Progenitor cell of endocrine pancreas (in vitro differentiated cells): ENCODE measurements at places on chromosomes 12 and 14. TPM values are rescaled to one million over a fixed set of nuclear protein-coding genes. Genes with fewer than 3 reads are reported as not detected.

GRCh38 chr14:39247256-39247655 is 13.5 kb downstream of the MIA2 start:
- no peaks in the 10 kb centered on the region for H3K27me3 ChIP-seq
- H3K4me3 ChIP-seq, result no peak overlapping the region
- no peaks in the 10 kb centered on the region for H3K36me3 ChIP-seq
- H3K27ac ChIP-seq, result no peak overlapping the region
- no peaks in the 10 kb centered on the region for H3K4me1 ChIP-seq

DNA sequence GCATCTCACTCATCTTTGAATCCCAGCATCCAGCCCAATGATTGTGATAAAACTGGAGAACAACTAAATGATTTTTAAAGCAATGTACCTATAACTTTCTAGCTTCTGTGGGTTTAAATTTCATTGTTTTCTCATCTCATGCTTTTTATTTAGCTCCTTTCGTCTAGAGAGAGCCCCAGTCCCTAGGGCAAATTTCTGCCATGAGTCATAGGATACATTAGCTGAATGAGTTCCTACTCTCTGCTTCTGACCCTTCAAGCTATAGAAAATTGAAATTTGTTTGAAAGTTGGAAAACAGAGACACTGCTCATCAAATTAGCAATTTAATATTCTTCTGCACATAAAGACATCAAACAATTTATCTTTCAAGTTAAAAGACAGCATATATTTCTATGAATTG is 113.9 kb downstream of the KIF21A start:
- no peak overlapping the region for H3K4me3 ChIP-seq
- no peak overlapping the region for H3K27ac ChIP-seq
- peaks cover 1% of the 10 kb centered on the region for H3K4me1 ChIP-seq

- H3K27me3 ChIP-seq, result peaks cover 2% of the 10 kb centered on the region
- H3K4me3 ChIP-seq, result no peak overlapping the region
- H3K4me1 ChIP-seq, result peaks cover 1% of the 10 kb centered on the region
These were observed 370.4 kb downstream of the NPAS3 start for GRCh38 chr14:33309106-33309505.

- H3K36me3 ChIP-seq, result no peaks in the 10 kb centered on the region
- no peak for DNase-seq
- H3K4me3 ChIP-seq, result no peak overlapping the region
- H3K27me3 ChIP-seq, result peaks cover 7% of the 10 kb centered on the region
- H3K4me1 ChIP-seq, result no peaks in the 10 kb centered on the region
These were observed 192.2 kb upstream of the ARHGAP5 start for GRCh38 chr14:31884776-31885379.

DNA sequence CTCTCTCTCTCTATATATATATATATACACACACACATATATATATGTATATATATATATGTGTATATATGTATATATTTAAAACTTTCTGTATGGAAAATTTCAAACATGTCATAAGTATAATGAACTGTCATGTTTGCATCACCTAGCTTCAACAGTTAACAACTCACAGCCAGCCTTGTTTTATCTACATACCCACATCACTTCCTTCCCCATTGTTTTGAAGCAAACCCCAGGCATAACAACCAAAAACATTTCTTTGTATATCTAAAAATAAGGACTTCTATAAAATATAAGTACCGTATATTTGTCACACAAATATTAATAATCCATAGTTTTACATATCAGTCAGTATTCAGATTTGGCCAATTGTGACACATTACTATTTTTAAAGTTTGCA is 57.4 kb downstream of the PAPOLA start:
- no peaks in the 10 kb centered on the region for H3K27me3 ChIP-seq
- H3K4me3 ChIP-seq, result no peak overlapping the region
- H3K36me3 ChIP-seq, result peaks cover 22% of the 10 kb centered on the region
- peaks cover 2% of the 10 kb centered on the region for H3K4me1 ChIP-seq

DNA sequence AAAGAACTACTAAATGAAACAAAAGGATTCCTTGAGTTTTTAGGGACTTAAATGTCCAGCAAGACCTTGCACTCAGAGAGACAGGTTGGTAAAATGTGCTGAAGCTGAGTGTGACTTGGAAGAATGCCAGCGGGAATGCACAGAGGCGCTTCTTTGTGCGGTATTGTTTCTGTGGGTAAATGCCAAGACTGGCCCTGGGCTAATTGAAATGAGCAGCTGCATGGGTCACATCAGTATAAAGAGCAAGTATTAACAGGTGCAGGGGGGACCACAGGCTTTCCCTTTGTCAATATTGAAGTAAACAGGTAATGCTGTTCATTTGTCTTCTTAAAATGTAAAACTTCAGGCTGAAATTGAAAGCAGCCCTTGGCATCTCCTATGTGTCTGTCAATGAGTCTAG is 74.3 kb downstream of the LMO3 start:
- peak overlapping the region; percentile 63 for H3K27ac ChIP-seq
- no peak for DNase-seq
- peaks cover 7% of the 10 kb centered on the region for H3K36me3 ChIP-seq

DNA sequence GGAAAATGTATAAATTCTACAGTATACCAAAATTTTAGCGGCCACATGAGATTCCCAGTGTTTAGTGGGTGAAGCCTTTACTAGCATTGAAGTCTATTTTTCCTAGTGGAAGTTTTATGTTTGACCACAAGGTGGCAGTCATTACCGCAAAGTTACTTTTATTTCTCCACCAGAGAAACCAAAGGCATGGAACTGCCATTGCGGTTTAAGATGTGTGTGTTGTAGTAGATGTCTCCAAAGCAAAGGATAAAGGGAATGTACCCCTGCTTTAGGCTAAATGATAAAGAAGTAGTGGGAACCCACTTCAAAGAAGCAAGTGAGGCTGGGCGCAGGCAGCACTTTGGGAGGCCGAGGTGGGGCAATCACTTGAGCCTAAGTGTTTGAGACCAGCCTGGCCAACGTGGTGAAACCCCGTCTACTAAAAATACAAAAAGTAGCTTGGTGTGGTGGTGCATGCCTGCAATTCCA is 140.5 kb downstream of the PRKCH start:
- H3K27me3 ChIP-seq, result no peaks in the 10 kb centered on the region
- H3K36me3 ChIP-seq, result peaks cover 3% of the 10 kb centered on the region
- DNase-seq, result peak; percentile 21
- H3K4me3 ChIP-seq, result no peak overlapping the region
- peaks cover 14% of the 10 kb centered on the region for H3K4me1 ChIP-seq

DNA sequence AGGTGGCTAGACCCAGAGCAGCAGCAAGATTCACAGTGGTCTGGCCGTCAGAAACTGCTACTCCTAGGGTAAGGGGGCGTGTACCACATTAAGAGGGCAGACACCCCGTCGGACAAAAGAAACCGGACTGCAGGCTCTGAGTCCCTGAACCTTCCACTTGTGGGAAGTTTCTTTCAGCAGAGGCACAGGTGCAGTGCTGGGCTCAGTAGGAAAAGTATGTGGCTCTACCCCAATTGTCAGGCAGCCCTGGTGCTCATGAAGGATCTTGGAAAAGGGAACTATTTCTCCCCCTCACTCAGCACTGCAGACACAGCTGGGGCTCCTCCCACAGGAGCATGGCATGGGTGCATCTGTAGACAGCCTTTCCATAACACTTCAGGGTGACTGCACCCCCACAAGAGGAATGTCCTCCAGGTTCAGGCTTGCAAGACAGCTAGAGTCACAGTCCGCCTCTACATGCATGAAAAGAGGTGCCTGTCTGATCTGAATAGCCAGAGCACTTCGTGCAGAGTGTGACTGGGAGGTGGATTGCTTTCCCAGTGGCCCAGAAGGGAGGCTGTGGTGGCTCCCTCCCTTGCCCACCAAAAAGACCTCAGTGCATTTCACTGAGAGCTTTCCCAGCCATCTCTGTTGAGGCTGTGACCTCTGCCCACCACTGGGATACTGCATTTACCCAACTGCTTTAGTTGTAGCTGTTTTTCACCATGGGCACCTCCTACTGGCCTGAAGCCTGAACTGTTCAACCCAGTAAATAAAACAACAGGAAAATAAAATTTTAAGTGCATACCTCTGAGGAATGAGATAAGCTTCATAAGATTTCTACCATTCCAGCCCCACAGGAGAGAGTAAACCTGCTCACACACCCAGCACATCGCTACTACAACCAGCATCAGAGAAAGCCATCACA is 14.2 kb downstream of the CEP128 start:
- no peaks in the 10 kb centered on the region for H3K27me3 ChIP-seq
- H3K4me3 ChIP-seq, result no peak overlapping the region
- H3K36me3 ChIP-seq, result peaks cover 2% of the 10 kb centered on the region
- peaks cover 4% of the 10 kb centered on the region for H3K4me1 ChIP-seq
- H3K27ac ChIP-seq, result no peak overlapping the region

DNA sequence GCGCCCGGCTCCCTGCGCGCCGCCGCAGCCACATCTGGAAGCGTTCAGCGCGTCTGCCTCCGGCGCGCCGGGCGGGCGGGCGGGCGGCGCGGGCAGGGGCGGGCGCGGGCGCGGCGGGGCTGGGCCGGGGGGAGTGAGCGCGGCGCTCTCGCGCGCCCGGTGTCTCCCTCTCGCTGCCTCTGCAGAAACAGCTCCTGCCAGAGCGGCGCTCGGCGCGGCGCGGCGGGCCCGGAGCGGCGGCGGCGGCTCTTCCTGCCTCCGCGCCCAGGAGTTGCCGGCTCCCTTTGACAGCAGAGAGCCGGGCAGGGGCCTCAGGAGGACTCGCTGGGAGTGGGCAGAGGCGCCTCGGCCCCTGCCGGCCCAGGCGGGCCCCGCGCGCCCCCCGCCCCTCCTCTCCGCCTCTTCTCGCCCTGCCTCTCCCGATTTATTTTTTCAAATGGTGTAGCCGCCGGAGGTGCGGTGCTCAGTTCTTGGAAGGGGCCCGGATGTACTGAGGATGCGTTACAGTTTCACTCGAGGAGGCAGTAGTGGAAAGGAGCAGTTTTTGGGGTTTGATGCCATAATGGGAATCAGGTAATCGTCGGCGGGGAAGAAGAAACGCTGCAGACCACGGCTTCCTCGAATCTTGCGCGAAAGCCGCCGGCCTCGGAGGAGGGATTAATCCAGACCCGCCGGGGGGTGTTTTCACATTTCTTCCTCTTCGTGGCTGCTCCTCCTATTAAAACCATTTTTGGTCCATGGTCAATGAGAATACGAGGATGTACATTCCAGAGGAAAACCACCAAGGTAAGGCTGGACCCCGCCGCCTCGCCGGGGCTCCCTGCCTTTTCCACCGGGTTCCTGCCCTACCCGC is at the start of gene CACNA1C:
Gene CACNA1C (plus strand): TSS at position 162 of the 853 bp plus-strand sequence. CDS start 576 bp downstream, at position 738.
- H3K27me3 ChIP-seq, result peaks cover 85% of the 10 kb centered on the region
- peak within 1 kb of the TSS; percentile 79 for H3K27ac ChIP-seq
- peak; percentile 60 for DNase-seq
- H3K4me1 ChIP-seq, result peaks cover 21% of the 10 kb centered on the region
- peak within 1 kb of the TSS; percentile 79 for H3K4me3 ChIP-seq

DNA sequence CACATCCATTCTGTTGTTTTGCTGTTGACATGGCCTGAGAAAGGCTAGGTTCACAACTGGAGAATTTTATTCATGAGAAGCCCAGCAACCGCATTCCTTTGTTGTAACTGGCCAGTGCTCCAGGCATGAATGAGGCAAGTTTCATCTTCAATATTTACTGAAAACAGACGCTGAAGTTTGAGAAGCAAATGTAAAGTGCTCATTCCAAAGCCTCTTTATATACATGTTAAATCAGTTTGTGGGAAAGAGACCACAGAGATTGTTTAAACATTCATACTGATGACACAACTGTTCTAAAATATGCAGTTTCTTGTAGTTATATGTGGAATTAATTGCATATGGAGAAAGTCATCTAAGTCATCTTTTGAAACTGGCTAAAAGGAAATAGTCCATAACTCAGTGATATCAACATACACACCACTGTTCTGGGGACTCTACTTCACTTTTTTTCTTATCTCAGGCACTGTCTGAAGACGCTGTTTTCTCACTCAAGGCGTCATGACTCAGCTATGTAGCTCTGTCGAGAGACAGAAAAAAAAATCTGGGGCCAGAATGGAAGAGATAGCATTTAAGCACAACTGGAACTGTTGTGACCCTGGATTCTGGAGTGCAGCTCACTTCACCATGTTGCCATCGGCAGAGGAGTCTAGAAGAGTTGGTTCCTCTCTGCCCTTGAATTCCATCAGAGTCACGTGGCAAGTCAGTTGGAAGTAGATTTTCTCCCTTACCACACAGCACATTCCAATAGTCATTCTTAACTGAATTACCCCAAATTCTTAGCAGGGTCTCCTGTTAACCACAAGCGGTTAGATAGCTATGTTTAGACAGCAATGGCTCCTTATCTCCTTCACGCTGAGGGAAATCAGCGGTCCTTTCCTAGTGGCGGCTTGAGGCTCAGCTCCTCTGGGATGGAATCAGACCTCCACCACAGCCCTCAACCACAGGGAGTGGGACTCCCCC is 258.4 kb upstream of the HMGA2 start:
- no peak for DNase-seq
- no peak overlapping the region for H3K27ac ChIP-seq
- no peaks in the 10 kb centered on the region for H3K36me3 ChIP-seq
- H3K27me3 ChIP-seq, result peaks cover 24% of the 10 kb centered on the region
- peaks cover 5% of the 10 kb centered on the region for H3K4me1 ChIP-seq

GRCh38 chr14:53010193-53011040 is 59.6 kb upstream of the FERMT2 start:
- H3K4me1 ChIP-seq, result no peaks in the 10 kb centered on the region
- no peaks in the 10 kb centered on the region for H3K36me3 ChIP-seq
- DNase-seq, result no peak
- H3K4me3 ChIP-seq, result no peak overlapping the region
- no peak overlapping the region for H3K27ac ChIP-seq
- H3K27me3 ChIP-seq, result no peaks in the 10 kb centered on the region

GRCh38 chr14:104183796-104184195 is 45.4 kb downstream of the KIF26A start:
- no peaks in the 10 kb centered on the region for H3K27me3 ChIP-seq
- H3K27ac ChIP-seq, result no peak overlapping the region
- no peak for DNase-seq
- no peaks in the 10 kb centered on the region for H3K36me3 ChIP-seq
- peaks cover 1% of the 10 kb centered on the region for H3K4me1 ChIP-seq

DNA sequence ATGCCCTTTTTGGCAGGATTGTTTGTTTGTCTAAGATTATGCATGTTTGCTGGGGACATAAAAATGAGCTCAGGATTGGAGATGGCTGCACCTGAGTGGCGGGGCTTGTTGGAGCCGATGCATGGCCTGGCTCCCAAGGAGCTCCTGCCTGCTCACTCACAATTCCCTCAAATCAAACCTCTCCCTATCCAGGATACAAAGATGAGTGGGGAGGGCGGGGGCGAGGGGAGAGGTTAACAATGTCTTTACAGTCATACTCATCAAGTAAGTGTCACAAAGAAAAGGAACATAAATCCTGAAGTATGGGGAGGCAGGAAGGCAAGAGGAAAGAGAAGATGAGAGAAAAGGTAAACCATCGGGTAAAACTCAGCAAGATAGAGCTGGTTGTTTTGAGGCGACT is 104.0 kb upstream of the COCH start:
- no peak overlapping the region for H3K27ac ChIP-seq
- H3K27me3 ChIP-seq, result peaks cover 14% of the 10 kb centered on the region
- no peaks in the 10 kb centered on the region for H3K36me3 ChIP-seq
- peaks cover 6% of the 10 kb centered on the region for H3K4me1 ChIP-seq
- DNase-seq, result no peak
- H3K4me3 ChIP-seq, result no peak overlapping the region

DNA sequence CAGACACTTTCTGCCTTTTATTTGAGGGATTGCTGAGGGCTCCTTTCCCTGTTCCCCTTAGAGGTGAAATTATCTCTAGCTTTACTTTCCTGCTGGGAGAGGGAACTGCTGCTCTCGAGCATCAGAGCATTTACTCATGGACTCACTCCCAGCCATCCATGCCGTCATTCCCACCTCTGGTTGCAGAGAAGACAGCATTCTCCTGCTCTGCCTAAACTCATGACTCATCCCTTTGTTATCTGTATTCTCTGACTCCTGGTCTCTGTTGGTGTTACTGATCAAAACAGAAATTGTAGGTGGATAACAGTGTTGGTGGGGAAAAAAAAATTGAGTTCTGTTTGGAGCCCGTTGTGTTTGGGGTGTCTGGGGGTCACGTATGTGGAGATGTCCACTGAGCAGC is 159.3 kb downstream of the TTC8 start:
- no peaks in the 10 kb centered on the region for H3K4me1 ChIP-seq
- no peaks in the 10 kb centered on the region for H3K36me3 ChIP-seq
- peaks cover 14% of the 10 kb centered on the region for H3K27me3 ChIP-seq
- no peak overlapping the region for H3K27ac ChIP-seq
- no peak for DNase-seq
- H3K4me3 ChIP-seq, result no peak overlapping the region

Gene TMEM63C
- total RNA-seq, result 1.6 and 1.8 TPM in 2 replicates
